AG08395 (cell line): ENCODE measurements at places on chromosomes 5 and 9.

GRCh38 chr5:177427211-177427822 is 841 bp downstream of the GRK6 start:
- no peak for DNase-seq

DNA sequence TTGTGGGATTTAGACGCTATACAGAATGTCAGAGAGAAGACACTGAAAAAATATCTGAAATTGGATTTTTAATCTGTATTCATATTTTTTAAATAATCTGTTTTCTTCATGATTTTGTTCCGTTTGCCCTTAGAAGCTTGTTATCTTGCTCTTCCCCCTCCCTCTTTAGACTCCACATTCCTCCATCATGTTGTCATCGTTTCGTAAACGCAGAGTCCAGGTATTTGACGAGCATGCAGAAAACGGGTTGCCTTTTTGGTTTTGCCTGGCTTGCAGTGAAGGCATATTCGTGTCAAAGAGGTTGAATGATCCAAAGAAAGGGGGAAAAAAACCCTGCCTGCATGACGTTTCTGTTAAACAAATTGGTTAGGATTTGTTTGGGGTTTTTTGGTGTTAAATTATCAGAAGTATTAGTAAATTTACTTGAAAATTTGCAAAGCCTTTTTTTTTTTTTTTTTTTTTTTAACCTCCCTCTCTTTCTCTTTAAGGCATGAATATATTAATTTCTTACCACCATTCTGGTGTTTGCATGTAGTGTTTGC is 2.9 kb downstream of the SPTAN1 start:
- DNase-seq: no peak

GRCh38 chr5:114447084-114447773 is 85.4 kb downstream of the KCNN2 start:
- DNase-seq: no peak

DNA sequence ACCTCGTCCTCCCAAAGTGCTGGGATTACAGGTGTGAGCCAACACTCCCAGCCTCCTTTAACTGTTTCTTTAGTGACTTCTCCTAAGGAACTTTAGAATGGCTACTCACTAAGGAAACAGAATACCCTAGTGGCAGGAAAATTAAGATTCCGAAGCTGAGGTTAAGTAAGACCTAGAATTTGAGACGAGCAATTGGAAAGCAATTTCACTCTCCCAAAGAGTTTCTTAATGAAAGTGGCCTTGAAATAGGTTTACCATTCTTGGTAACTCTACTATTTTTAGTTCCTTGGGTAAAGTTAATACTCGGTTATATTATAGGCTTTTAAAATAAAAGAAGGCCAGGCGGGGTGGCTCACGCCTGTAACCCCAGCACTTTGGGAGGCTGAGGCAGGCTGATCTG is 22.9 kb upstream of the GOLPH3 start:
- DNase-seq: no peak

DNA sequence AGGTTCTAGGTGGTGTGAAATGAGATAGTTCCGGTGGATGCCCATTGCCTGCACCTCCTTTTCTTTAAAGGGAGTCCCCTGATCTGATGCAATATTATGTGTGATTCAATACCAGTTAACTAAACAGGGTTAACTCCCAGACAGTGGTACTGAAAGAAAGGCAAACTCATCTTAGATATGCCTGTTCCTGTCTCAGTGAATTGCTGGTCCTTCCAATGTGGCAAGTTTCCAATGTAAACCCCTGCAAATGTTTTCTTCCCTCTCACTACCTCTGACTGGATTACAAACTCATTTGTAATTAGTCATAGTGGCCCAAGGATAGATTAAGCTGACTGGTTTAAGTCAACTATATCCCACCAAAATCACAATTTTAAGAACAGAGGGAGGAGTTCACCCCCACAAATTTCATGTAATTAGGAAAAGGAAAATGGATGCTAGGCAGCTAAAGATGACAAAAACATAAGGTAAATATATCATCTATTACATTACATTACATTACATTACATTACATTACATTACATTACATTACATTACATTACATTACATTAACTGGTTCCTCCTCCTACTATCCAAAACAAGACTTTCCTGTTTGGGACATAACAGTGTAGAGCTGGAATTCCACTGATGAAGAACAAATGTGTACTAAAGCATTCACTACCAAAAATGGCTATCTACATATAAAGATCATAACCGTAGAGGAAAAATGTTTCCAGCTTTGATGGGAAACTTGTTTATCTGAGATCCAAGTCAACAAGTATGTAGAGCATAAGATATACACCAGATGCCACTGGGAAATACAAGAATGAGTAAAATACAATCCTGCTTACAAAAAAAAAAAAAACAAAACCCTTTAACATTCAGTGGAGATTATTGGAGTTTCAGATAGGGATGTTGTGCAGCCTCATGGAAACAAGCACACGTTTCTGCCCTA is 121.5 kb upstream of the SNX2 start:
- no peak for DNase-seq
